Hematopoietic multipotent progenitor cell treated with erythropoietin and hydrocortisone succinate and interleukin-3 and kit ligand, for 8 days (in vitro differentiated cells): ENCODE measurements at places on chromosomes 2 and 18.

GRCh38 chr2:29811378-29811777 is 110.0 kb downstream of the ALK start:
- DNase-seq, result no peak

DNA sequence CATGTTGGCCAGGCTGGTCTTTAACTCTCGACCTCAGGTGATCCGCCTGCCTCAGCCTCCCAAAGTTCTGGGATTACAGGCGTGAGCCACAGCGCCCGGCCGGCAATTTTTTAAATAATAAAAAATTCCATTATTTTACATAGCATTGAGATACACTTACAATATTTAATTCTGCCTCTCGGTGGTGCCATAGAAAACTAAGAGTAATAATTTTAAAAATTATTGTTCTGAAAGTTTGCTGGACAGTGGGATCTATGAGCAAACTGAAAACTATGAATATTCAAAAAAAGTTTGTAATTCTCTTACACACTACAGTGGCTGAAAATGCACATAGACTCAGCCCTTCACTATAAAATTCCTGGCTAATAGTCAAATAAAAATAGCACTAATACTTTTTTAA is 90.9 kb upstream of the STON1 start:
- DNase-seq, result no peak

GRCh38 chr2:205747829-205748386 is 65.6 kb downstream of the NRP2 start:
- no peak for DNase-seq

DNA sequence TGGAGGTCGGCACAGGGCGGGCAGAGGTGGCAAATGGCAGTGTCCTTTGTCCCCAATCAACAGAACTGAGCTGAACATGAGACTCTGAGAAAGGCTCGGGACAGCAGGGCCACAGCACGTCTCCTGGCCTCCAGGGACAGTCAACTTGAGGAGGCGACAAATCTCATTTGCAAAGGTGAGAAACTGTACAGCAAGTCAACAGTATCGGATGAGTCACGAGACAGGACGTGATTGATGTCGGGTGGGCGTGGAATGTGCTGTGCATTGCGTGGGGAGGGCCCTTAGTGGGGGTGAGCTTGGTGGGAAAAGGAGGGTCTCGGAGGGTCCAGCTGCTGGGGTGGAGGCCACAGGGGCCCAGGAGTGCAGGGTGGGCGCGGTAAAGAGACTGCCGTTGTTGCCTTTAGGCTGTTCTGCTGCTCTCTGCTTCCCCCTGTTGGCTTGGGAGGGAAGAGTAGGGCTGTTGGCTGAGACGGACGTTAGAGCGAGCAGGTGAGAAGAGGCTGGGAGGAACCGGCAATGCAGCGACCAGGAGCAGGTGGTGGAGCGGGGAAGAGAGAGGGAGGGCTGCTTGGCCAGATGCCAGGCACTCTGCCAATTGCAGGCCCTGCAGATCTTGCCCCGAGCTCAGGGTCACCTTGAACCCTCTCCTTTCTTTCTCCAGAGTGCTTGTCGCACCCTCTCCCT is 164.3 kb downstream of the BCL2 start:
- peak; percentile 70 for DNase-seq

- DNase-seq, result peak; percentile 65
These were observed 198.5 kb downstream of the UBE2E3 start for GRCh38 chr2:181178823-181179412.

DNA sequence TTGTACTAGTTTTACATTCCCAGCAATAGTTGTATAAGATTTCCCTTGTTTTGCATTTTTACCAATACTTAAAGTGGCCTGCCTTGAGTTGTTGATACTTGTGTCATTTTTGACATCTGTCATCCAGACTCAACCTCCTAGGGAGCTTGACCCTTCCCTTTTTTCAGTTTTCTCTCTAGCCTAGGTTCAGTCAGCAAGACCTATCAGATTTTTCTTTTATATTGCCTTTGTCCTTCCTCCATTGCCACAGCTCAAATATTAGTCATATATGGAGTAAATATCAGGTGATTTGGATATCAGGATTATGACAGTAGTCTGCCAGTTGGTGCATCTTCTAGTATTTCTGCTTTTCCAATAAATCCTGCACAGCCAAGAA is 13.4 kb downstream of the CENPO start:
- DNase-seq, result no peak

DNA sequence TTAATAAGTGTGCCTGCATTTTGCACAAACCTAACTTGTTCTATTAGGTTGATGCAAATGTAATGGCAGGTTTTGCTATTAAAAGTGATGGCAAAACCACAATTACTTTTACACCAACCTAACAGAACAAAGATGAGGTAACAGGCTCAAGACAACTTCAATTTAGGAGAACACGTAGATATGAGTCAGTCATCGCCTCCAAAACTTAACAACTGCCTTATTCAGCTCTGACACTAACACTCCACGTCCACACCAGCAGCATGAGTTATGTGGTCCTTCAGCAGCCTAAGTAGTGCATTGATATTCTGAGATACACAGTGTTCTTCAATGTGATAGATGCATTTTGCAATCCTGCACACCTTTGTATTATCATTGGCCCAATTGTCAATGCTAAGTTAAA is 1175.1 kb upstream of the ACVR2A start:
- DNase-seq, result no peak

DNA sequence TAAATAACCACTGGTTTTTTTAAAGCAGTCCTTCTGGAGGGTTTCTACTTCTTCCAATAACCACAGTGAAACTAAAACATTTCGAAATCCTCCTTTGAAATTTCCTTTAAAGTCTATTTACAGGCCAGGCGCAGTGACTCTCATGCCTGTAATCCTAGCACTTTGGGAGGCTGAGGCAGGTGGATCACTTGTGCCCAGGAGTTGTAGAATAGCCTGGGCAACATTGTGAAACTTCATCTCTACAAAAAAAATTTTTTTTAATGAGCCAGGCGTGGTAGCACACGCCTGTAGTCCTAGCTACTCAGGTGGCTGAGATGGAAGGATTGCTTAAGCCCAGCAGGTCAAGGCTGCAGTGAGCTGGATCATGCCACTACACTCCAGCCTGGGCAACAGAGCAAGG is 15.2 kb downstream of the KIDINS220 start:
- no peak for DNase-seq

DNA sequence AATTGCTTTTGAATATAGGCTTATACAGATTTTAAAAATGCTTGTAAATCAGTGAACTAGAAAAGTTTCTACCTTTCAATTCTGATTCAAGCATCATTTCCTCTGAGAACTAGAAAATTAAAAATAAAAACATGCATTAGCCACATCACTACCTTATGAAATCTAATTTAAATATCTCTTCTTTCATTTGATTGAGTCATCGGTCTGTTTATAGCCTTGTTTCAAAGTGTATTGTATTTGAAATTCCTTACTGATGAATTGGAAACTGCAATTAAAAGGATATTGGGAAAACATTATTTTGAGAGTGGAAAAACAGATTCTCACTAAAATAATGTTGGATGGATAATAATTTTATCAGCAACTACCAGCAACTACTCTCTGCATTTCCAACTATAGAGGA is 717.7 kb upstream of the FAM98A start:
- DNase-seq, result no peak

DNA sequence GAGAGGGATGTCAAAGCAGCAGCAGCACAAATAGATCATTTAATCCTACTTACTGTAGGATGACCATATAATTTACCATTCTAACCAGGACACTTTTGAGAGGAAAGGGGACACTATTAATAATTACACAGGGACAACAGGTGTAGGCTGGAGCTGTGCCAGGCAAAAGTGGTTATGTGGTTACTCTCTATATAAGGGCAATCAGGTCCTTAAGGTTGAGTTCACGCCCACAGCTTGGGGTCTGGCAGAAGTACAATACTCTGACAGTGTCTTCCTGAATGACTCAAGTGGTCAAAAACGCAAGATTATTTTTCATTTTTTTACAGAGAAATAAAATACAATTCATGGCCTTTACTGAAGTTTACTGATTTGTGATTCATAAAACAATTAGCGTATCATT is 2.8 kb downstream of the PREPL start:
- DNase-seq, result peak; percentile 71

DNA sequence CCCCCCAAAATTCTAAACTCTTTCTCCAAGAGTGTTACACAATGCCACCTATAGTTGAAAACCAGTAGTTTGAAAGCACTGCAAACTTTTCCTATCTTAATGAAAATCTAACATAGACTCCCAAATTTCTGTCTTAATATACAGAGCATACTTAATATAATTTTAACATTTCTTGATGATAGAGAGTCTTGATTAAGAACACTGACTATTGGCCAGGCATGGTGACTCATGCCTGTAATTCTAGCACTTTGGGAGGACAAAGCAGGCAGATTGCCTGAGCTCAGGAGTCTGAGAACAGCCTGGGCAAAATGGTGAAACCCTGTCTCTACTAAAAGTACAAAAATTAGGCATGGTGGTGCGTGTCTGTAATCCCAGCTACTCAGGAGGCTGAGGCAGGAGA is 34.2 kb downstream of the ASXL2 start:
- DNase-seq, result no peak

GRCh38 chr2:67268797-67269196 is 128.3 kb upstream of the ETAA1 start:
- no peak for DNase-seq

- no peak for DNase-seq
These were observed 63.8 kb upstream of the SRD5A2 start for GRCh38 chr2:31644551-31644950.

DNA sequence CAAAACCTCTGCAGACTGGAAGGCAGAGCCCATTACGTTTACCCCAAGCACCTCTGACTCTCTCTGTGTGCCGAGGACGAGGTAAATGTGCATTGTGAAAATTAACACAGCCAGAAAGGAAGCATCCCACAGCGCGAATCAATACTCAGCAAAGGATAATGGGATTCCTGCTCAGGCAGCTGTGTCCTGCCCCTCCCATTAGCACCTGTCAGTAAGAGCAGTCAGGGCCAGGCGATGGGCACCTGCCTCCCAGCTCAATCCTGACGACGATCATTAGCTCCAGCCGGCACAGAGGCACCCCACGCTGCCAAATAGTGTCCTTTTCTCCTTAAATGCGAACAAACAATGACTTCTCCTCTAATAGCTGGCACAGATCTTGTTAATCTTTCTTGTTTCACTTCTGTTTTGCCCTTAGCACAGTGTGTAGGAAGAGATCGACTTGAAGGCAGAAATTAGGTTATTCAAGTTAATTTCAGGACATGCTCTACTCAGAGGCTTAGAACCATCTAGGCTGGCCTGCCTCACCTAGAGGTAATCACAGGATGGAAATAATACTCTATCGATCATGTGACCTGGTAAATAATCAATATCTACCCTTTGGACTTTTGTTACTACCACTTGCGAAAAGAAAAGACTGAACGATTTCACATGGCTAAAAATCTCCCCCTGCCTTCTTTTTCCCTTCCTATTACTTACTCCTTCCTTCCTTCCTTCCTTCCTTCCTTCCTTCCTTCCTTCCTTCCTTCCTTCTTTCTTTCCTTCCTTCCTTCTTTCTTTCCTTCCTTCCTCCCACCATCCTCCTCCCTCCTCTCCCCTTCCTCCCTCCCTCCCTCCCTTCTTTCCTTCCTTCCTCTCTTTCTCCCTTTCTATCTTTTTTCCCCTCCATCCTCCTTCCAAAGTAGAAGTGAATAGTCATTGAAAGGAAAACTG is 487.9 kb upstream of the ID2 start:
- DNase-seq, result no peak

- no peak for DNase-seq
These were observed 10.3 kb downstream of the ERBB4 start for GRCh38 chr2:212528106-212528856.
